ENCODE measurements at places on chromosomes 1 and 21.

DNA sequence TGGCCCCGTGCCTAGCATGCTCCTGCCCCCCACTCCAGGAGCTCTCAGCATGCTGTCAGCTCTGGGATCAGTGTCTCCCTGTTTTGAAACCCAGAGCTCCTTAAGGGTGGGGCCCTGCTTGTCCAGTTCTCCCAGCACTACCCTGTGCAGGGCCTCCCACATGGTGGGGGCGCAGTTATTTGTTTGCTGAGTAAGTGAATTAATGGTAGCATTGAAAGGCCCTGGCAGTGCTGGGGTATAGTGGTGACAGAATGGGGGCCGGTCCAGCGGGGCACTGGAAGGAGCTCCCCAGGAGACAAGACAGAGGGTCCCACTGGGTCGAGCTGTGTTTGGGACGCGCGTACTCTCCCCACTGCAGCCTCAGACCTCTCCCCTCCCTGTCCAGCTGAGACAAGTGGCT lies 99.9 kb downstream of the NPHP4 start:
- DNase-seq, result no peak

DNA sequence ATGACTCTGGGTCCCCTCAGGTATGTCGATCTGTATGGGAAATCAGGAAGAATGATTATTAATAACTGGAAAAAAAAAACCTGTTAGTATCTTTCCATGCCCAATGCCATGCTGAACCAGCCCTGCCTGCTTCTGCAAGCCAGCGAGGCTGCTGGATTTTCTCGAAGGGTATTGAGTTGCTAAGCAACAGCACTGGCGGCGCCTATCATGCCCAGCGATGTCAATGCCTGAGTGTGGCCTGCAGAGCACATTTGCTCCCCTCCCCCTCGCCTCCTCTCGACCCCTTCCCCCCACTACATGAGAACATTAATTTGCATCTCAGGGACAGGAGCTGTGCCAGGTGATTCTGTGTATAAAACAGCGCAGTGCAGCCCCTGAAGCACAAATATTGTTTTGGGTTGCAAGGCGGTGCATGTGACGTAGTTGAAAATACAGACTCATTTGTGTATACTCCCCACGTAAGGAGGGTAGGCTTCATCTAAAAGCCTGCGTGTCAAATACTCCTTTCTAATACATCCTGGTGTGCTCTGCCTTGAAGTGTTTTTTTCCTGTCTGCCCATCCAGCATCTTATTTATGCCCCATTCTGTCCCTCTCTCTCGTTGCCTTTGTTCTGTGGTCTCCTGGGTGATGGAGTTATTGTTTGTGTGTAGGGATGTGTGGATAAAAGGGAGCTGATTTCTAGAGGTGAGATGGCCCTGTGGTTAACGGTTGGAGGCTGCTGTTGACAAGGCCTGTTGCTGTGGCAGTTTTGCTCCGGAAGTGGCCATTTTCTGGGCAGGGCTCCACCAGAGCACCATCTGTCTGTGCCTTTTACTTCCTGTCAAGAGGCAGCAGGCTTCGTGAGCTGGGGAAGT lies 32.7 kb upstream of the ATP5PO start:
- peak; percentile 31 for DNase-seq

GRCh38 chr1:2374252-2375155 lies 16.9 kb downstream of the MORN1 start:
- DNase-seq, result no peak

GRCh38 chr1:85628791-85629531 lies 48.4 kb downstream of the CCN1 start:
- no peak for DNase-seq

- DNase-seq, result no peak
These were observed 84.8 kb downstream of the CD58 start for GRCh38 chr1:116485976-116486375.

- DNase-seq, result no peak
These were observed 39.1 kb downstream of the TDRD5 start for GRCh38 chr1:179630719-179631118.

- DNase-seq, result no peak
These were observed 120.8 kb upstream of the BMP8A start for GRCh38 chr1:39370602-39371001.

- no peak for DNase-seq
These were observed 48.4 kb upstream of the COA6 start for GRCh38 chr1:234324821-234325220.

DNA sequence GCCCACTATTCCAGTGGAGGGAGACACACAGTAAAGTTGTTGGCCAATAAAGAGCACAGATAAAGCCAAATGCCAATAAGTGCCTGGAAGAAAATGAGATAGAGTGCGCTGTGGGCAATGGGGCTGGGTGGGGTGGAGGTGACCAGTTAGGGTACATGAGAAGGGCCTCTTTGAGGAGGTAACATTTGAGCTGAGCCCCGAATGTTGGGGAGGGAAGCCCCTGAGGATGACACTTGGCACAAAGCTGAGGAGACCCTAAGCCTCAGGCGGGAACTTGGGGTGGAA lies 979 bp downstream of the S100A9 start:
- no peak for DNase-seq

DNA sequence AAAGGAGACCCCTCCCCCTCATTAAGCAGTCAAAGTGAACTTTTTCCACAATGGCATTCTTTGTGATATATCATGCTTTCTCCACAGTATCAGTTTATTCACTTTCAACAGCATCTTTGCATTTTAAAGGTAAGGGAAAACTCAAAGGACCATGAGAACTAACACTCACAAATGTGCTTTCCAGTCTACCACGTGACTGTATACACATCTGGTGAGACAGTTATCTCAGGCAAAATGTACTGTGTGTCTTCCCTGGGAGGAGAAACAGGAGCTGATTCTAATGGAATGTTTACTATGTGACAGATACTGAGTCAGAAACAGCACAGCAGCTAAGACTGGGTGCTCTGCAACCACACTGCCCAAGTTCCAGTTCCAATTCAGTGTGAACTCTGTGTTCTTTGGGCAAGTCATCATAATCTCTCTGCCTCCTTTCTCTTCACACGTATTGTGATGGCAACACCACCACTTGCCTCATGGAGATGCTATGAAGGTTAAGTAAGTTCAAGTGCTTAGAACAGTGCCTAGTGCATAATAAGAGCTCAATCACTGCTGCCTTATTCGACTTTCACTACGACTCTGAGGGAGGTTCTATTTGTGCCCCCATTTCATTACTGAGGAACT lies 79.0 kb downstream of the SLC45A1 start:
- no peak for DNase-seq

- DNase-seq, result no peak
These were observed 1.6 kb downstream of the HPCAL4 start for GRCh38 chr1:39689635-39690034.

- DNase-seq, result no peak
These were observed 7.6 kb upstream of the ARHGEF10L start for GRCh38 chr1:17531682-17532487.

DNA sequence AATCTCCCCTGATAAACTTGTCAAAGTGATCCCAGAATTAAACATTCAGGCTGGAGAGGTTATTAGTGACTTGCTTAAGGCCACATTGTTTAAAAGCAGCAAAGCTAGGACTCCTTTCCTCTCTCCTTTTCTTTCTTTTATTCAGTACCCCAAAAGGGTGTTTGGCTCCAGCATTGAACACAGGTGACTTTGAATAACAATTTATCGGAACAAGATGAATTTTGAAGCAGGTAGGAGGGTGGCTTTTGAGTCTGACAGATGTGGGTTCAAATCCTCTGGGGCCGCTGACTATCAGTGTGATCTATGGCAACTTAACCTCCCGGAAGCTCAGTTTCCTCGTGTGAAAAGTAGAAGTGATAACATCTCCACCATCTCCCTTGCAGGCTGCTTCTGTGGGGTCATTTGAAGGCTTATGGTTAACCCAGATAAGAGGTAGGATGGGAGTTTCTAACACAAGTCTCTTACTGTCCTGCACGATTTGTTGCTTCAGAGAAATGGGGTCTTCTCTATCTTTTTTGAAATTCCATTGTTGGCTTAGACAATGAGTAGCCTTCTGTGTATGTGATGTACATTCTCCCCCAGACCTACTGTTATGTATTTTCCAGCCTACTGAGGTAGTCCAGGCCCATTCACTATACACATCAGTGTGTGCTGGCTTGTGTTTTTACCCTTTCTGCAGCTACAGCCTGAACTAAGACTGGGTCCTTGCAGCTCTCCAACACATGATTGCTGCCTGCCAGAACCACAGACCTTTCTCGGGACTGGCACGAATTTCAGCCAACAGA lies 29.0 kb downstream of the JUN start:
- no peak for DNase-seq

GRCh38 chr1:153536012-153536670 lies 350 bp upstream of the S100A6 start:
- peak; percentile 18 for DNase-seq

- DNase-seq, result no peak
These were observed 95.6 kb upstream of the TSPAN2 start for GRCh38 chr1:115184951-115185331.

DNA sequence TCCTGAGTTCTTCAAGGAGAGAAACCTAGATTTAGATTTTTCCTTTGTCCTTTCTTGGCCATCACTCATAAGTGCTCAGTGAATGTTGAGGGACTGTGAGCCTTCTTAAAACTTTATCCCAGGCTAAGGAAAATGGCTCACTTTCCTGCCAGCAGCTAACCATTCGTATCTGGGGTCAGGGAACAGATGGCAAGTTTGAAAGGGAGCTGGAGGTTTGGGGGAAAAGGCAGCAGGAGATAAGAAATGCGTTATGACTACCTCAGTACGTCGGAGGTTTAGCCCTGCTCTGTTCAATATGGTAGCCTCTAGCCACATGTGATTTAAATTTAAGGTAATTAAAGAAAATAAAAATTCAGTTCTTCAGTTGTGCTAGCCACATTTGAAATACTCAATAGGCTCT lies 13.3 kb downstream of the RRP15 start:
- DNase-seq, result no peak

- DNase-seq, result peak; percentile 72
These were observed 493 bp upstream of the MAP3K21 start for GRCh38 chr1:233326811-233327650.

- no peak for DNase-seq
These were observed 239.1 kb upstream of the FGGY start for GRCh38 chr1:59057796-59058195.

GRCh38 chr1:157085421-157085820 lies 14.2 kb downstream of the ETV3L start:
- no peak for DNase-seq

GRCh38 chr21:43321611-43322010 lies 105.3 kb downstream of the SIK1 start:
- no peak for DNase-seq

- DNase-seq, result no peak
These were observed 159.0 kb upstream of the BACE2 start for GRCh38 chr21:41008974-41009373.

DNA sequence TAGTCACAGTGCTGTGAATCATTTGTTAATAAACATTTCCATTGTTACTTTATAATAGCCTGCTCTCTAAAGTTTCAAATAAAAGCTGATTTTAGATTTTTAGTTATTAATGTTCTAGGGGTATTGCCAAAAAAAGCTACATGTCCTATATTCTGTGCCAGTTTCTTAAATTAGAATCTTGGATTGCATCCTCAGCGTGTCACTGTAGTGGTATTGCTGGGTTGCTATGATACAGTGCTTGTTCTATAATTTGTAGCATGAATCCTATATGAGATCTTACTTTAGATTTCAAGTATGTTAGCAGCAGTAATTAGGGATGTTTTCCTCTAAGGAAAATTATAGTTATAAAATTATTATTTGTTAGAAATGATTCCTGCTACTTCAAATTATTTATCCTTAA lies 16.4 kb downstream of the PPP2R5A start:
- DNase-seq, result no peak

DNA sequence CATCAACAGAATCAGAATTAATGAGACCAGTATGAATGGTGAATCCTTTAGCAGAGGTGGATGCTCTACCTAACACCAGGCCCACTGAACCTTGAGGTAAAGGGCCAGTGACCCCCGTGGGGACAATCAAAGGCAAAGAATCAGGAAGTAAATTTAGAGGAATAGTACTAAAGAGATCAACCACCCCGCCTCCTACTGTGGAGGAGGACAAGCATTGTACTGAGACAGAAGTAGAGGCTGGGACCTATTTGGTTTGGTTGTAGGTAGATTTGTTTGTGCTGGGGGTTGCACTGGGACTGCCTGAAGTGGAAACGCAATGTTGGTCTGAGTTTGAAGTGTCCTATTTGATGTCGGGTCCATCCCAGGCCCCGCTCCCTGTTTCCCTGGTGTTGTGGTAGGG lies 9.5 kb downstream of the CD48 start:
- no peak for DNase-seq

DNA sequence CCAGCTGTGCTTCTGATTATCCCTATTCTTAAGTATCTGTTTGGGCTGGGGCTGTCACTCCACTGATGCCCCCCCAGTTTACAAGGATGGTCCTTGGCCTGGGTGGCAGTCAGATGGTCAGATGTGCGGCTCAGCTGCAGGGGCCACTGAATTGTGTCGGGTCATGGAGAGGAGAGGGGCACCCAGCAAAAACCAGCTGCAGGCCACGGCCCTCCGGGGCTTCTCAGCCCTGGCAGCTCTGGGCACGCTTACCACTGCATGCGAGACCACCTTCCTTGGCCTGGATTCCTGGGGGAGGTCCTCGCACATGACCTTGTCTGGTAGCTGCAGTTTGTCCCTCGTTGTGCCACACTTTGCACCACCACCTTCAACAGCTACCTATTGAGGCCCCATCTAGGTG lies 164.9 kb upstream of the TMEM51 start:
- no peak for DNase-seq

DNA sequence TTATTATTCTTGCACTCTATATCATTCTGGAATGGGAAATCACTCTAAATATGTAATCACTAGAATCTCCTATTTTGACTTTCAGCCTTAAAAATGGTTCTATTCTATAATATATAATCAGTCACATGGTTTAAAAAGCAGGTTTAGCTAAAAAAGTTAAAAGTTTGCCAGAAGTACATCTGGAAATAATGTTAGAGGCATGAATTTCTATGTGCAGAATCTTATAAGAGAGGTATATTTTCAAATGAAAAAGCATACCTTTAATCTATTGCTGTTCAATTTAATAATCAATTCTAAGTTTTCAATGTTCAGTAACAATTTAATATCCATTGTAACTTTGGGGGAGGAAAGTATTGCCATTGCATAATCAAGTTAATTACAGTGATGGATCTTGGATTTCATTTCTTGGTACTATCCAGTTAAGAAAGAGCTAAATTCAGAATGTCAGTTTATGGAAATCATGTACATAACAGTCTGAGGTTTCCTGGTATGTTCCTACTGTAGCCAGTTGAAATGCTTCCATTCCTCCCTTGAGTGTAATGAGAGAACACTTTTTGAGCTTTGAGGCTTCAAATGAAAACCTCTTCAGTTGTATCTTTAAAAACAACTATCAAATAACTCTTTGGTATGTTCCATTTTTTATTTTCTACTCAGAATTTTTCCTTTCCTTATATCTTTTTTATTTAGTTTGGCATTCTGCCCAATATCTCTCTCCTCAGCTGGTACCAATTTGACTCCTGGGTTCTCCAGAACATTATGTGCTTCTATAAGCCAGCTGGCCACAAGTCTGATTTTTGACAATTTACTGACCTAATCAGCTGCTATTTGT lies 175.7 kb upstream of the COL11A1 start:
- DNase-seq, result no peak

GRCh38 chr21:23578027-23578426 lies 2029.3 kb downstream of the MRPL39 start:
- no peak for DNase-seq

- no peak for DNase-seq
These were observed 12.9 kb downstream of the PTPN14 start for GRCh38 chr1:214538496-214538895.

Measured in NCI-H2081 treated with DMSO at 0.1 percent for 48 hours (cell line).